Progenitor cell of endocrine pancreas (in vitro differentiated cells): ENCODE measurements at places on chromosomes 6 and 20. TPM values are rescaled to one million over a fixed set of nuclear protein-coding genes. Genes with fewer than 3 reads are reported as not detected.

Gene TMEM181
- total RNA-seq, result 33.9 and 35.6 TPM in 2 replicates

DNA sequence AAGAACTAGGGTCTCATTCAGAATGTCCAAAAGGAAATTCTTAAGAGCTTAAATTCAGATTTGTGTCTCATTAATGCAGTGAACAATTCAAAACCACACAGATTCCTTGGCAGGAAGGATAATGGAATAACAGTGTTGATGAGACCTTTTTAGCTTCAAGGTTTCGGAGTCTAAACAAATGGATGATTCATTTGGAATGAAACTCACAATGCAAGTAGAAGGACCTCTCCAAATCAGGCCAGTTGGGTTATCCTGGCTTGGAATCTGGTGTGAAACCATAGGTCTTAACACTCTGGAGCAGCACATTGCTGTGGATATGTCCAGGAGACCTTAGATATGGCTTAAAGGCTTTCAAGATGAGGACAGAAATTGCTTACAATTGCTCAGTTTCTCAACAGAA, 44.9 kb downstream of the KCTD20 start:
- H3K27ac ChIP-seq, result no peak overlapping the region
- no peaks in the 10 kb centered on the region for H3K4me1 ChIP-seq
- H3K27me3 ChIP-seq, result no peaks in the 10 kb centered on the region
- peaks cover 19% of the 10 kb centered on the region for H3K36me3 ChIP-seq

- H3K27ac ChIP-seq, result no peak overlapping the region
- peaks cover 14% of the 10 kb centered on the region for H3K4me1 ChIP-seq
- no peak for DNase-seq
- H3K36me3 ChIP-seq, result no peaks in the 10 kb centered on the region
- peaks cover 31% of the 10 kb centered on the region for H3K27me3 ChIP-seq
These were observed 4.1 kb downstream of the PHACTR3 start for GRCh38 chr20:59608396-59608795.

Gene HLA-G
- 0.38 TPM in 1 of 2 replicates, not detected in the other for total RNA-seq

DNA sequence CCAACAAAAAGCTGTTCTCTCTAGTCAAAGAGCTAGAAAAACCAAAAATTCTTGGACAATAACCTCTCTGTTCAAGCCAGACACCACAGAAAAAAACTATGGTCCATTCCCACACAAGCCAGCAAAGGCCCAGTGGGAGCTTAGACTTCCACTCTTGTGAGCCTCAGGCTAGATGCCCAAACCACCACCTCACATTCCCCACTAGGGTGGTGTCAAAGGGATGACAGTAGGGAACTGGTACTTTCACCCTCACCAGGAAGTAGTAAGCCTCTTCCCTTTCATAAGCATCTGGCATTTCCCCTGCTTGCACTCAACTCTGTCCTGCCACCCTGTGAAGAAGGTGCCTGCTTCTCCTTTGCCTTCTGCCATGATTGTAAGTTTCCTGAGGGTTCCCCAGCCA, 58.4 kb upstream of the RNF217 start:
- no peak for DNase-seq
- no peak overlapping the region for H3K27ac ChIP-seq
- no peak overlapping the region for H3K4me3 ChIP-seq
- no peaks in the 10 kb centered on the region for H3K27me3 ChIP-seq
- H3K4me1 ChIP-seq, result no peaks in the 10 kb centered on the region

Gene AK9
- total RNA-seq, result 12.8 and 16.4 TPM in 2 replicates

DNA sequence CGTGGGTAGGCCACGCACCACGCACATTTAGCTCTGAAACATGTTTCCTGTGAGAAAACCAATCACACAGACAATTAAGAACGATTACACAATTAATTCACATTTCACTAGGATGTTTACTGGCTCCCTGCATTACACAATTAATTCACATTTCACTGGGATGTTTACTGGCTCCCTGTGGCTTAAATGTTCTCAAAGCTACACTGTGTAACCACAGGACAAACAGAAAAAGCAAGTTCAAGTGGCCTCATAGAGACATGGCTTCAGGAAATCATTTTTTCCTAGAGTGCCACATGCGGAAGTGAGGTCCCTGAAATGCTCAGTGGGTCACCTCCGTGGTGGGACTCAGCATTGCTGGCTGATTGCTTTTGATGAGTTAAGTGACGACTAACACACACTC, 61.7 kb upstream of the XRN2 start:
- H3K4me3 ChIP-seq, result no peak overlapping the region
- no peaks in the 10 kb centered on the region for H3K27me3 ChIP-seq
- no peaks in the 10 kb centered on the region for H3K4me1 ChIP-seq
- peaks cover 2% of the 10 kb centered on the region for H3K36me3 ChIP-seq
- H3K27ac ChIP-seq, result no peak overlapping the region

GRCh38 chr6:131643855-131644460, 6.9 kb downstream of the ENPP3 start:
- no peaks in the 10 kb centered on the region for H3K4me1 ChIP-seq
- H3K27me3 ChIP-seq, result no peaks in the 10 kb centered on the region
- H3K36me3 ChIP-seq, result no peaks in the 10 kb centered on the region
- no peak overlapping the region for H3K27ac ChIP-seq

- no peaks in the 10 kb centered on the region for H3K36me3 ChIP-seq
- peaks cover 12% of the 10 kb centered on the region for H3K4me1 ChIP-seq
- no peak overlapping the region for H3K4me3 ChIP-seq
- H3K27ac ChIP-seq, result peak overlapping the region; percentile 5
These were observed 172.3 kb upstream of the CDYL start for GRCh38 chr6:4603856-4604369.

- H3K4me1 ChIP-seq, result no peaks in the 10 kb centered on the region
- no peak for DNase-seq
- no peak overlapping the region for H3K27ac ChIP-seq
- peaks cover 13% of the 10 kb centered on the region for H3K36me3 ChIP-seq
- H3K27me3 ChIP-seq, result no peaks in the 10 kb centered on the region
These were observed 86.2 kb downstream of the AHI1 start for GRCh38 chr6:135411339-135411738.

- H3K27me3 ChIP-seq, result no peaks in the 10 kb centered on the region
- no peak overlapping the region for H3K4me3 ChIP-seq
- peaks cover 10% of the 10 kb centered on the region for H3K36me3 ChIP-seq
- no peak overlapping the region for H3K27ac ChIP-seq
These were observed 321.6 kb downstream of the ZFAND3 start for GRCh38 chr6:38141085-38141484.

- no peaks in the 10 kb centered on the region for H3K27me3 ChIP-seq
- H3K36me3 ChIP-seq, result no peaks in the 10 kb centered on the region
- H3K27ac ChIP-seq, result peak overlapping the region; percentile 94
- peaks cover 24% of the 10 kb centered on the region for H3K4me1 ChIP-seq
- no peak for DNase-seq
- no peak overlapping the region for H3K4me3 ChIP-seq
These were observed 166.5 kb upstream of the JARID2 start for GRCh38 chr6:15079288-15079817.

Gene MDFI
- total RNA-seq, result 48.3 and 59.4 TPM in 2 replicates

Gene LHFPL5
- not detected in 2 replicates for total RNA-seq

- H3K27ac ChIP-seq, result peak overlapping the region; percentile 100
- H3K4me3 ChIP-seq, result peak overlapping the region; percentile 95
- H3K27me3 ChIP-seq, result no peaks in the 10 kb centered on the region
- peaks cover 35% of the 10 kb centered on the region for H3K4me1 ChIP-seq
These were observed 1.1 kb downstream of the PTPRK start for GRCh38 chr6:128519132-128519930.

DNA sequence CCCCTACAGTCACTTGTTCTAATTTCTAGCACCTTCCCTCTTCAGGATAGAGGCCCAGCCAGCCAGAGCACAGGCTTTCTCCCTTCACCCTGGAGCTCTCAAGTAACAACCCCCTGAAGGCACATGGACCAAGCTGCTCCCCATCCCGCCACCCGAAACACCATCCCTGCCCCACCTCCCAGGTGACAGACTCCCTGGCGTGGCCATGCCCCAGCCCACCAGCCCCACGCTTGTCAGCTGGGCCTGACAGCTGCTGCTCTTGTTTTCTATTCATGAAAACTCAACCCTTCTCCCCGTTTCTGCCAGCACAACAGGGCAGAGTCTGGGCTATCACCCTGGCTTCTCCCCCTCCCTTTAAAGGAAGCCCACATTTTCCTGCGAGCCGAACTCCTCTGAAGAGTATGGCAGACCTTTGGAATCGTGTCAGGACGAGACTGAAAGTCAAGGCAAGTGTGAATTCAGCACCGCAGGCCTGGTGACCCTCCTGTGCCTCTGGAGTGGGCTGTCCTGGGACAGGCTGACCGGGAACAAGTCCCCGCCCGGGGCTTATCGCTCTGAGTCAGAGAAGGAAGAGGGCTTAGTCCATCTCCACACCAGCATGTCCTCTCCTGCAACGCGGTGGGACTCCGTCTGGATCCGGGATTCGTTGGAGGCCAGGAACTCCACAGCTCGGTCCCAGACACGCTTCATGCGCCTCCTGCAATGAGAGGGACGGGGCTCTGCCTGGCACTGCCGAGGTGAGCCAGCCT, 16.7 kb downstream of the LEMD2 start:
- H3K4me3 ChIP-seq, result no peak overlapping the region
- peaks cover 4% of the 10 kb centered on the region for H3K4me1 ChIP-seq
- DNase-seq, result no peak
- peaks cover 24% of the 10 kb centered on the region for H3K36me3 ChIP-seq
- peaks cover 18% of the 10 kb centered on the region for H3K27me3 ChIP-seq
- H3K27ac ChIP-seq, result no peak overlapping the region

Gene SLC32A1
- total RNA-seq, result not detected in 2 replicates

DNA sequence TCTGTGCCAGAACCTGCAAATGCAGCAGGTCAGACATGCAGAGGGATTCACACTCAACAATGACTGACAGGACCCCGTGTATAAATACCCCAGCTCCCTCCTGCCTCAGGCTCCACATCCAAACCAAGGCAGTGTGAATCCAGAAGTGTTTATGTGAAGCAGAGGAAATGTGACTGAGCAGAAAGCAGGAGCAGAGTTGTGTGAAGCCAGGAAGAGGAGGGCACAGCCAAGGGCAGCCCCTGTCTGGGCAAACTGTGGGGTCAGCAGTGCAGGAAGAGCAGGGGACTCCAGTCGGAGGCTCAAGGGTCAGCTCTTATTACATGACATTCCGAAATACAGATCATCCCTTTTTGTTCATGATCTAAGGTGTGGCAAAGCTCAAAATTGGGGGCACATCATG, 19.3 kb upstream of the ENTPD6 start:
- no peak overlapping the region for H3K27ac ChIP-seq
- no peak for DNase-seq
- H3K4me1 ChIP-seq, result no peaks in the 10 kb centered on the region
- H3K36me3 ChIP-seq, result no peaks in the 10 kb centered on the region
- peaks cover 20% of the 10 kb centered on the region for H3K27me3 ChIP-seq

- no peak overlapping the region for H3K4me3 ChIP-seq
- no peaks in the 10 kb centered on the region for H3K27me3 ChIP-seq
- DNase-seq, result no peak
- no peak overlapping the region for H3K27ac ChIP-seq
These were observed 20.1 kb upstream of the FAXC start for GRCh38 chr6:99369533-99369932.

DNA sequence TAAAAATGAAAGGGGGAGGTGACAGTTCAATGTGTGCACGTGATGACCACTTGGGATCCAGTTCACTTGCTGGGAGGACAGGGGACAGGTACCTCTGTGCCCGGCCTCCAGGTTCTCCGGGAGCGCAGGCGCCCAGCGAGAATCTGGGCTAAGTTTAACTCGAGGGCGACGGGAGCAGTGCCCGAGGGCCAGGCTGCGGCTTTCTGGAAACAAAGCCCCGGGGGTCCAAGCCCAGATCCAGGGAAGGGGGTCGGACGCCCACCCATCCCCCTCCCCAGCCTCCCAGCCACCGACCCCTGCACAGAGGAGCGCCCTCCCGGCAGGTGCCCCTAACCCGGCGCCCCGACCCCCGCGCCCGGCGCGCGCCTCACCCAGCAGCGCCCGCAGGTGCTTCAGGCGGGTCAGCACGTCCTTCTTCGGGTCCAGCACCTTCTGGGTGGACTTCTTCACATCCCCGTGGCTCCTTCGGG, 405 bp downstream of the RALGAPA2 start:
- DNase-seq, result peak; percentile 26
- H3K27ac ChIP-seq, result peak overlapping the region; percentile 95
- no peaks in the 10 kb centered on the region for H3K36me3 ChIP-seq
- peak overlapping the region; percentile 94 for H3K4me3 ChIP-seq

DNA sequence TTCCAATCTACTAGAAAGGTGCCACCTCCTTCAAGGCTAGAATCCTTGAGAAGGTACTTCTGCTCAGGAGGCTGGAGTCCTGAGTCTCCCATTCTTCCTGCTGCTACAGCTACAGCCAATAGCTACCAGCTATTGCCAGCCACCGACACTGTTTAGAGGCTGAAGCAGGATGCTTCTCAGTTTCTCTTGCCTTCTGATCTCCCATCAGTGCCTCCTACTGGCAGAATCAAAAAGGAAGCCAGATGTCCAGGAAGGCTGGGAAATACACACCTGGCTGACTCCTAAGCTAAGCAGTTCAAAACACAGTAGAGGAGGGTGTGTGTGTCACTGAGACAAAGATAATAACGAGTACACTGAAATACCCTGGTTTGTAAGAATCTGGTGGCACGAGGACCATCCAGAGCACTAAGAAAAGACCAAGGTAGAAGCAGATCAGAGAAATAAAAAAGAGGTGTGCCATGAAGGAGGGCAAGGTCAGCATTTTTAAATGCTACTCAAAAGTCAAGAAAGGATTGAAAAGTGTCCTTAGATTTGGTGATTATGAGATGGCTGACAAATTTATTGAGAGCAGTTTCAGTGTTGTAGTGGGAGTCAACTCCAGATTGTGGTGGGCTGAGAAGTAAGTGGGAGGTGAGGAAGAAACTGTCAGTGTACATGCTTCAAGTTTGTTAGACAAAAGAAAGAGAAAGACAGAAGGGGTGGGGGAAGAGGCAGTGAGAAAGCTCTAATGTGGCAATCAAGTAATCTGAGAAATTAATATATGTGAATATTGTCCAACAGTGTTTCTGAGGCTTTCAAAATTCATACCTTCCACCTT, 2.3 kb upstream of the HLA-DMA start:
- H3K27ac ChIP-seq, result no peak overlapping the region
- no peak for DNase-seq
- H3K4me3 ChIP-seq, result no peak overlapping the region
- H3K27me3 ChIP-seq, result peaks cover 19% of the 10 kb centered on the region
- no peaks in the 10 kb centered on the region for H3K4me1 ChIP-seq
- H3K36me3 ChIP-seq, result no peaks in the 10 kb centered on the region

DNA sequence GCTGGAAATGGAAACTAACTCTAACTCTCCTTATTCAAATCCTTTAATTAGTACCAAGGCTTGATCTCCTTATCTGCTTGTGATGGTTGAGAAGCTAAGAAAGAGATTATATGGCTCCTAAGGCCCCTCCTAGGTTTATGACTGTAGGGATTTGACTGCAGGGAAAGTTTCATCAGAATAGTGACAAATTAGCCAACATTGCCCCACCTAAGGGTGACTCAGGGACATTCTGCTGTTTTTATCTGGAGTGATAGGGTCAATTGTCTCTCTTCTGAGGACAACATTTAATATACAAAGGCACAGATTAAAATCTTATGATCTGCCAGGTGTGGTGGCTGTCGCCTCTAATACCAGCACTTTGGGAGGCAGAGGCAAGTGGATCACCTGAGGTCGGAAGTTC, 138.1 kb upstream of the MARCKS start:
- DNase-seq, result no peak
- no peak overlapping the region for H3K4me3 ChIP-seq
- H3K27me3 ChIP-seq, result peaks cover 3% of the 10 kb centered on the region
- no peak overlapping the region for H3K27ac ChIP-seq
